ENCODE measurements at places on chromosomes 2 and 18.

GRCh38 chr2:213846856-213847255 lies 562.6 kb downstream of the SPAG16 start:
- DNase-seq, result no peak

- DNase-seq, result no peak
These were observed 246.1 kb downstream of the FBXO15 start for GRCh38 chr18:73901566-73901965.

GRCh38 chr18:76824145-76824676 lies 1.9 kb downstream of the ZNF236 start:
- DNase-seq, result no peak

DNA sequence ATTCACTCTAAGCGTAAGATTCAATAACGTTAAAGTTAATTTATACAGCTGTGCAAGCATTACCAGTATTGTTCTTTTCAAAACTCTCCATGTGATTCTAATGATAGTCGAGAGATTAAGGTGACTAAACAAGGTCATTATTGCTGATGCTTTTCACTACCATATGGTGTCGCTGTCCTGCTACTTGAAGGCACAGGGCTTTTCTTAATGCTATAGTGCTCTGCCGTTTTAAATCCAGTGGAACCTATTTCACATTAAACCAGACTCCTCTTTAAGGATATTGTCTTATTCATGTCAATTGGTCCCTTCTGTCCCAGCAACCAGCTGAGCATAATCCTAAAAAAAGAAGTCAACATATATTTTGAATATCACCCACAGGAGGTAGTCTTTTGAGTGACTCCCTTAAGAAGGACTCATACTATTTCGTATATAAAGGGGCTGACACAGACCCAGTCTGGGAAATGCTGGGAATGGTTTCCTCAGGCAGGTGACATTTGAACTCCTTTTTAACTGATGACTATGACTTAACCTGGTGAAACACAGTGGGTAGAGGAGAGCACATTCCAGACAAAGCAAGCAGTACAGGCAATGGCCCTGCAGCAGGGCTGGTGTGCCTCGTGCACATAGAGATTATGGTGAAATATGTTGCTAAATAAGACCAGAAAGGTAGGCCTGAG lies 53.9 kb upstream of the CYTIP start:
- DNase-seq, result peak; percentile 49

GRCh38 chr2:229407170-229407569 lies 136.1 kb upstream of the PID1 start:
- DNase-seq, result no peak
